ENCODE measurements at places on chromosomes 2 and 18.

DNA sequence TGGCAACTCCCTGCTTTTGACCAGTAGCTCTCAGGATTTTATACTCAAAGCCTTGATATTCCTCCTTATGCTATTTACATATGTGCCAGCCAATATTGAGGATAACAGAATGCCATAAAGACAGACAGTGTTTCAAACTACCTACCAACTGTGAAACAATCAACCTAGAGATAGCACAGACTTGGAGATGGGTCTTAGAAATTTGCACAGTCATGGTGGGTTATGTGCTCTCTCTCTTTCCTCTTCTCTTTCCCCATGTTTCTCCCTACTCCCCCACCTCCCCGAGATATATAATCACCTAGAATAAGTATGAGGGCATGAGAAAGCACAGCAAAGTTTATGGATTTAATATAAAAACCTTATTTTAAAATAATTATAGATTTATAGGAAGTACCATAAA is 24.2 kb upstream of the SUCLG1 start:
- no peaks in the 10 kb centered on the region for H3K36me3 ChIP-seq
- DNase-seq: no peak
- H3K27ac ChIP-seq: no peak overlapping the region
- peaks cover 19% of the 10 kb centered on the region for H3K4me1 ChIP-seq
- no peaks in the 10 kb centered on the region for H3K27me3 ChIP-seq
- no peak overlapping the region for H3K4me3 ChIP-seq

- no peaks in the 10 kb centered on the region for H3K4me1 ChIP-seq
- H3K36me3 ChIP-seq: no peaks in the 10 kb centered on the region
- no peak overlapping the region for H3K27ac ChIP-seq
- no peak for DNase-seq
- H3K27me3 ChIP-seq: peaks cover 14% of the 10 kb centered on the region
These were observed 19.9 kb downstream of the PTH2R start for GRCh38 chr2:208426412-208427045.

- H3K36me3 ChIP-seq: no peaks in the 10 kb centered on the region
- DNase-seq: no peak
- no peaks in the 10 kb centered on the region for H3K4me1 ChIP-seq
- no peaks in the 10 kb centered on the region for H3K27me3 ChIP-seq
These were observed 444.4 kb downstream of the NCKAP5 start for GRCh38 chr2:133123904-133124303.

DNA sequence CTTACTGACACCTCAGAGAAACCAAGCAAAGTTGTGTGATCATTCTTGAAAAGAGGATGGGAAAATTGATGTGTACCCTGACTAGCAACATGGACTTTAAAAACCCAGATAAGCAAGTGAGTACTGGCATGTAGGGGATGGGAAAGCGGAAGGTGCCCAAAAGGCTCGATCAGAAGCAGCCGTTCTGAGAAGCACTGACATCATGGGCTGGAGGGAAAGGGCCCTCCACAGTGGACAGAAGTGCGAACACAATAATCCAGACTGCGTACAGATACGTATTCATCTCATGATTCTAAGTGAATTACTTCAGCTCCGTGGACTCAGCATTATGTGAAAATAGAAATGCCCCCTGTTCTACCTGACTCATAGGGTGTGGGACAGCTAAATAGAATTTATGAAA is 42.2 kb downstream of the CDH2 start:
- H3K27ac ChIP-seq: no peak overlapping the region
- H3K4me1 ChIP-seq: no peaks in the 10 kb centered on the region
- no peaks in the 10 kb centered on the region for H3K36me3 ChIP-seq
- H3K4me3 ChIP-seq: no peak overlapping the region
- H3K27me3 ChIP-seq: no peaks in the 10 kb centered on the region
- DNase-seq: no peak

DNA sequence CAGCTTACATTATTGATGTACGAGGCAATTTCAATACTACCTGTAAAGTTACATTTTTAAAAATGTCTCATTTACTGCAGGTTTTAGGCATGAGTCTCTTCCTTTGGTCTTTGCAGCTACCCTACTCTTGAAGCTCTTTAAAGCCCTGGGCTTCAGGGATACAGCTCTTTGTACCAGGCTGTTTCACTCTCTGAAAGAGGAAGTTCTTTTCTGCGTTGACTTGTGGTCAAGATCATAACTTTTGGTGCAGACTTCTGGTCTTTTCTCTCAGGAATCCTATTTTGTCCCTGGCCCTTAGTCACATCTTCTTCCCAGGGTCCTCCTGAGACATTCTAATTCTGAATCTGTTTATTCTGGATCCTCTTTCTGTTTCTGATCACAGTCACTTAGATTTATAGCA is 16.6 kb upstream of the HRH4 start:
- no peak overlapping the region for H3K4me3 ChIP-seq
- no peak overlapping the region for H3K27ac ChIP-seq
- no peak for DNase-seq
- peaks cover 7% of the 10 kb centered on the region for H3K4me1 ChIP-seq
- H3K27me3 ChIP-seq: no peaks in the 10 kb centered on the region
- H3K36me3 ChIP-seq: peaks cover 76% of the 10 kb centered on the region

DNA sequence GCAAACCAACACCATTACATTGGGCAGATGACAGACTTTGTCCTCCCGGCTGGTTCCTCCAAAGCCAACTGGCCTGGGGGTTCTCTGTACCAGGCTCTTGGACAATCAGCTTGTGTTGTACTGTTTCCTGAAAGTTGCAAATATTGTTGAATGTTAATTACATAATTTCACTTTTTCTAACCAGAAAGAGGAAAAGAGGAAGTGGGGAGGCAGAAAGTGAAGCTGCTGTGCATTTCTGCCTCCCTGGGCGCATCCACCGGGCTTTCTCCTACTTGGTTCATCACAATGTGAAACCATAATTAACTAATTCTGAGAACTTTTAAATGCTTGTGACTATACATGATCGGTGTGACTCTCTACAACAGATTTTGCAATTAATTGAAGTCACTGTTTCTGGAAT is 10.1 kb downstream of the TWIST2 start:
- H3K4me3 ChIP-seq: no peak overlapping the region
- H3K4me1 ChIP-seq: no peaks in the 10 kb centered on the region
- H3K36me3 ChIP-seq: no peaks in the 10 kb centered on the region
- no peak overlapping the region for H3K27ac ChIP-seq
- no peak for DNase-seq

- H3K27me3 ChIP-seq: no peaks in the 10 kb centered on the region
- DNase-seq: peak; percentile 81
- peaks cover 2% of the 10 kb centered on the region for H3K4me1 ChIP-seq
These were observed 136.1 kb downstream of the ICOS start for GRCh38 chr2:204072443-204073324.

DNA sequence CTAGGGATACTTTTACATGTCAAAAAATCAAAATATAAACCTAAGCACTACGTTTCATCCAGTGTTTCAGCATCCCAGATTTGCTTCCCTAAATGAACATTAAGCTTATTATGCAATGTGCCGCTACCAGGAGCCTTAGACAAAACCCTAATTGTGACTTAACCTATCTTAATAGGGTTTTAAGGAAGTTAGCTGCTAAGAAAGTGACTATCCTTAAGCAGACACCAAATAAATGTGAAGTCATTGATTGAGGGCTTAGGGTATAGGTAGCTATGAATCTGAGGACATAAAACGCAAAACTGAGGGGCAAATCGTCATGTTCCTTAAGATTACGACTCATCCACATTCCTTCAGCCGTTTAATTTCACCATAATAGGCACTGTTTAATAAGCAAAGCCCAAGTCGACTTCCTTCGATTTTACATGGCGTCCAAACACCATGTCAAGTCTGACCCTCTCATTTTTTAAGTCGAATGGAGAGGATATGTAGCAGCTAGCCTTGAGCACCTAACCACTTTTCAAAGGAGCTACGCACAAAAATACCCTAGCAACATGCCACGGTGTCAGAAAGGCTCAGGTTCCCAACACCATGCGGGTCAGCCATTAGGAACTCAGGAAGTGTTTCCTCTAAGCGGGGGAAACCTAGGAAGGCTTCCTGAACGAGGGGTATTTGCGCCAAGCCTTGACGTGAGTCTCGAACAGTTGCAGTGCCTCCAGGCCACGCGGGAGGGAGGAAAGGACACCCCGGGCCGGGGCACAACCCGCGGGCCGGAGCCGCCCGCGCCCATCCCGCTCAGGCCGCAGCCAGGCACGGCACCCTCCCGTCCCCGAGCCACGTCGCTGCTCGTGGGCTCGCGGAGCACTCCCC is 1.0 kb downstream of the HDLBP start:
- peaks cover 73% of the 10 kb centered on the region for H3K4me1 ChIP-seq
- peak overlapping the region; percentile 100 for H3K27ac ChIP-seq
- peaks cover 66% of the 10 kb centered on the region for H3K36me3 ChIP-seq
- no peak for DNase-seq

GRCh38 chr2:99448556-99448955 is 41.3 kb downstream of the REV1 start:
- H3K27me3 ChIP-seq: no peaks in the 10 kb centered on the region
- H3K27ac ChIP-seq: no peak overlapping the region

DNA sequence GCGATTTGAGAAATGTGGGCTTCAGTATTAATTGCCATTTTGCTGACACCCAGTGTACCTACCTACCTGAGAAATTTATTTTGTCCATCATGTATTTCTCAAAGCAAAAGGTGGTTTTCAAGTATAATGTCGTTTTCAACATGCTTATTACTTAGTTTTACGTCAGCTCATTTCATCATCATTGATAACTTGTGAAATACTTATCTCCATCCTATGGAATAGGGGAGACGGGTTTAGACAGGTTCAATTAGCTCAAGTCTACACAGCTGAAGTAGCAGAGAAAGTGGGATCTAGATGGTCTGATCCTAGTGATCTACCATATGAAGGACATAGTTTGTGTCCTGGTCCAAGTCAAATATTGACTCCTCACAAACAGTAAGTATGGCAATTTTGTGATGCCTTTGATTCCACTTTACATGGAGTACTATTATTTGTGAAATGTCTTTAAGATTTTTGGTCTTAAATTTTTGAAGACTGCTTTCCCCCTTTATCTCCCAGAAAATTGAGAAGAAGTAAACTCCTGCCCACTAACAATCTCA is 45.1 kb downstream of the VAPA start:
- peaks cover 20% of the 10 kb centered on the region for H3K4me1 ChIP-seq
- H3K4me3 ChIP-seq: no peak overlapping the region
- H3K27ac ChIP-seq: no peak overlapping the region
- no peak for DNase-seq
- no peaks in the 10 kb centered on the region for H3K27me3 ChIP-seq

GRCh38 chr18:69789794-69790193 is 157.9 kb downstream of the CD226 start:
- no peaks in the 10 kb centered on the region for H3K27me3 ChIP-seq
- peaks cover 10% of the 10 kb centered on the region for H3K4me1 ChIP-seq
- H3K4me3 ChIP-seq: no peak overlapping the region
- H3K27ac ChIP-seq: no peak overlapping the region
- DNase-seq: no peak
- H3K36me3 ChIP-seq: peaks cover 23% of the 10 kb centered on the region

DNA sequence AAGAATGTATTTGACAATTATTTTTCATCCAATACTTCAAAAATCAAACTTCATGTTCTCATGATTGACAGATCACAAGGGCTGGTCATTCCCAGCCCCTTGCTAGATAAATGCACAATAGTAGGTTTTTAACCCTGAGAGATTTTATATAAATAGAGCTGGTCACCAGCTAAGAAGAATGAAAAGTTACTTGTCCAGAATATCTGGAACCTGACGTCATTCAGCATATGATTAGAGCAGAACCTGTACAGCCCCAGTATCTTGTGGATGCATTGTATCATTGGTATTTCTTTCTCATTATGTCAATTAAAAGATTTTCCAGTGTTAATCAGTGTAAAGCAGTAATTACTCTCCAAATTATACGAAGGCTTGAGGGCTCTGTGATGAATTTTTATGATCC is 202.8 kb upstream of the RND3 start:
- no peaks in the 10 kb centered on the region for H3K4me1 ChIP-seq
- H3K27ac ChIP-seq: no peak overlapping the region
- no peaks in the 10 kb centered on the region for H3K27me3 ChIP-seq
- H3K4me3 ChIP-seq: no peak overlapping the region

DNA sequence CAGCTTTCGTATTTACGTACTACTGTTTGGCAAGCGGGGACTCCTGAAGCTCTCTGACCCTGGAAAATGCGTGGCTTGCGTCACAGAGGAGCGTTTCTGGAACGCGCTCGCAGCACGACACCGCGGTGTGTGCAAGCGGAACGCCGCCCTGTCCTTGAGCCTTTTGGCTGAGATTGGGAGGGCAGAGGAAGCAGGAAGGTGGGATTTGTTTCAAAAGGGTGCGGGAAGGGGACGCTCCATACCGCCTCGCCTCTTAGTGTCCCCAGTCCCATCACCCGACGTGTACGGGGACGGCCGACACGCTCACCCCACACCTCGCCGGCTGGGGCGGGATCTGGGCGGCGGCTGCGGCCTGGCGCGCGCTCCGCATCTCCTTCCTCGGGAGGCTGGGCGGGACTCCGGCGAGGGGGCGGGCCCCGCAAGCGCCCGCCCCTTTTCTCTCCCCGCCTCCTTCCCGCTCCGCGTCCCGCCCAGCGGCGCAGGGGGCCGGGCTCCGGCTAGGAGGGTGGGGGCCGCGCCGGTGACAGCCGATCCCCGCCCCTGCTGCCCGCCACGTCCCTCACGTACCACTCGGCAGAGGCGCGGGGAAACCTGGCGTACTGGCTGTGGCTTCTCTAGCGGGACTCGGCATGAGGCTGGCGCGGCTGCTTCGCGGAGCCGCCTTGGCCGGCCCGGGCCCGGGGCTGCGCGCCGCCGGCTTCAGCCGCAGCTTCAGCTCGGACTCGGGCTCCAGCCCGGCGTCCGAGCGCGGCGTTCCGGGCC is at the start of gene PDK1:
TSS of gene PDK1 (plus strand) at position 569 of the 762 bp plus-strand sequence. CDS start at position 630, 61 bp downstream.
- peak within 1 kb of the TSS; percentile 97 for H3K27ac ChIP-seq
- H3K4me3 ChIP-seq: peak within 1 kb of the TSS; percentile 90
- peaks cover 38% of the 10 kb centered on the region for H3K36me3 ChIP-seq
- no peaks in the 10 kb centered on the region for H3K27me3 ChIP-seq
- H3K4me1 ChIP-seq: peaks cover 65% of the 10 kb centered on the region

DNA sequence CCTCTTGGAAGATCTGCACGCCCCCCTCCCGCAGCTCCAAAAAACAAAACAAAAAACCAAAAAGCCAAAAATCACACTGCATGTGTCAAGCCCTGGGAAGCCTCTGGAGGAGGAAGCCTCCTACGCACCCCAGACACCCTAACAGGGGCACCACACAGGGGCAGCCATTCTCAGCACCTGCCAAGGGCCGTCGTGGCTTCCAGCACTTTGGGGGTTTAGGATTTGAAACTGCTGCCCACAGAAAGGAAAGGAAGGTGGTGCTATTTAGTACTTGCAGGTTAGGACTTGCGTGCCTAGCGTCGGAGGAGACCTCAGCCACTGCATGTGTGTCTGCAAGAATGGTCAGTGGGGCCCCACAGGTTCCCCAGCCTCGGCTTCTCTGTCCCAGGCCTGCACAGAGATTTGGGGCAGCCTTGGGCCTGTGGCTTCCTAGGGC is 419 bp upstream of the GPR55 start:
- peak overlapping the region; percentile 79 for H3K4me3 ChIP-seq
- H3K4me1 ChIP-seq: peaks cover 67% of the 10 kb centered on the region
- H3K27me3 ChIP-seq: peaks cover 9% of the 10 kb centered on the region
- DNase-seq: peak; percentile 69
- H3K36me3 ChIP-seq: no peaks in the 10 kb centered on the region

Measured in activated T-cell treated with anti-CD3 and anti-CD28 coated beads, Interleukin-2, amount 50 U/mL, for 24 hours (primary cell).